ENCODE measurements at places on chromosomes 2 and 18. TPM values are rescaled to one million over a fixed set of nuclear protein-coding genes. Genes with fewer than 3 reads are reported as not detected.

The PAIP2B gene
- total RNA-seq: 0.64 TPM

The FRZB gene
- total RNA-seq: not detected

The DLX2 gene
- total RNA-seq: 0.26 TPM

The MAL gene
- total RNA-seq: 167 TPM

The ZAP70 gene
- 240 TPM for total RNA-seq

The CD28 gene
- 130 TPM for total RNA-seq

The EFHD1 gene
- total RNA-seq: 0.31 TPM

The ORC2 gene
- 66.5 TPM for total RNA-seq

The ALPP gene
- not detected for total RNA-seq

The SLC9A4 gene
- 0.07 TPM for total RNA-seq

The RGPD3 gene
- 0.21 TPM for total RNA-seq

The LRRC30 gene
- total RNA-seq: not detected

The ZNF521 gene
- not detected for total RNA-seq

The TRIM54 gene
- 0.47 TPM for total RNA-seq

The CRYBA2 gene
- total RNA-seq: not detected

The GALR1 gene
- not detected for total RNA-seq

The CCDC85A gene
- total RNA-seq: not detected

The RESP18 gene
- not detected for total RNA-seq

The CCBE1 gene
- not detected for total RNA-seq

The C1GALT1C1L gene
- total RNA-seq: not detected

The FEV gene
- total RNA-seq: not detected

The MARCHF7 gene
- 72.0 TPM for total RNA-seq

The RAB17 gene
- not detected for total RNA-seq

The REL gene
- total RNA-seq: 88.7 TPM

The DPYSL5 gene
- not detected for total RNA-seq

All from activated CD4-positive, alpha-beta T cell treated with anti-CD3 and anti-CD28 coated beads, Interleukin-2, amount 10 ng/mL, durations not matched to agents 24 days and 14 days (primary cell).